EL (cell line): ENCODE measurements at places on chromosomes 5 and 9.

GRCh38 chr9:4798281-4799032 lies 5.7 kb downstream of the RCL1 start:
- DNase-seq, result no peak

DNA sequence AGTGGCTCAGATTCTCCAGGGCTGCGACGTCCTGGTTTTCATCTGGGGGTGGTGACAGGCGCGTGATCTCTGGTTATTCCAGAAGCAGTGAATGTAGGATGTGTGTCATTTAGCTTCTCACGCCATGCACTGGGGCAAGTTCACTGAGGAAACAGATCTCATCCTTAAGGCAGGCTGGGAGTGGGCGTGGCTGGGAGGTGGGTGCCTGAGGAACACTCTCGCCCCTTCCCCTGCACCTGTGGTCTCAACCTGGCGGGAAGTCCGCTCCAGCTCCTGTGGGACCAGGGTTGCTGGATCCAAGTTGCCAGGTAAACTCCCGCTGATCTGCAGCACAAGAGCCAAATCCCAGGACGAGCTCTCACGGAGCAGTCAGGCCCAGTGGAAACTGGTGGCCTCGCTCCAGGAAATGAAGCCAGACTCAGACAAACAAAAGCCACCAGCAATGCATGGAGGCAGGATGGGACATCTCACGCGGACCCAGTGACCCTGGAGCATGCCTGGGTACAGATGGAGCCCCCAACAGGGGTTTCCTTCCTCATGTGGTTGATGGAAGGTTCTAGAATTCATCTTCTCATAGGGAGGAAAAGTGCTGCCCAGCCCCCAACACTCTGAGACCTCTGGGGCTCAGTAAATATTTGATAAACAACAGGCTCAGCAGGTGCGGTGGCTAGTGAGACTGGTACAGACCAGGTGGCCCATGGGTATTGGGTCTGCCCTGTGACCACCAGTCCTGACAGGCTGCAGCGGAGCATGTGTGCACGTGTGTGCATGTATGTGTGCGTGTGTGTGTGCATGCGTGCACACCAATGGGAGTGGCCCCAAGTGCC lies 16.3 kb upstream of the SLC12A7 start:
- no peak for DNase-seq

DNA sequence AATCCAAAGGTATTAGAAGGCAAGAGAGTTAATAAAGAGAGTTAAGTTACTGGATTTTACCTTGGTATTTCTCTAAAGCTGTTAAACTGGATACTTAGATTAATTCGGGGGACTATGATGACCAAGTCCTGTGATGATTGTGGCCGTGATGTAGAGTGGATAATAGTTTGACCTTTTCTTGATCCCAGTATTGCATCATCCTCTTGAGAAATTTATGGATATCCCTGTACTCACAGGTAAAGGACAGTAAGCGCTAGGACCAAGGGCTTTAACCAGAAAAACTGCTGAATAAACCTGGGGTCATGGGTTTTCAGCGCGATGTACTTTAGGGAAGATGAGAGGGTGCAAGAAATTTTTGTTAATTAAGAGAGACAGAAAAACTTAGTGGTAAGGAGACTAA lies 8.3 kb downstream of the OR13C8 start:
- DNase-seq, result no peak

DNA sequence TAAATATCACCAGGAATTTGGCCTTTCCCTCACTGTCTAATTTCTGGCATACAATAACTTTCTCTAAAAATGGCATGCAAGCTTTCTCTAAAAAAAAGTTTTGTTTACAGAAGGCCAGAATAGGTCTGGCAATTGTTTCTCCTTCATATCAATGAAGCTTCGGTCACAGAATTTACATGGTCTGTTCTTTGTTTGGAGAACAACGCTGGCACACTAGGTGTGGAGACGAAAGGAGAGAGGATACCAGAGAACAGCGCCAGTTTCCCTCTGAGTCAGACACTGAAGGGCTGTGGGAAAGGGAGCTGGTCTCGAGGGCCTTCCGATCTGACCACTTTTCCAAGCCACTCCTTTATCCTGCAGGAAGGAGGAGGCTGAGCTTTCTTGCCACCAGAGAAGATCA lies 60.1 kb upstream of the ITGA1 start:
- DNase-seq, result peak; percentile 85

GRCh38 chr9:127437497-127438264 lies 13.5 kb downstream of the ZNF79 start:
- DNase-seq, result no peak

GRCh38 chr9:113222482-113222841 lies 1.1 kb downstream of the SLC31A1 start:
- peak; percentile 25 for DNase-seq

DNA sequence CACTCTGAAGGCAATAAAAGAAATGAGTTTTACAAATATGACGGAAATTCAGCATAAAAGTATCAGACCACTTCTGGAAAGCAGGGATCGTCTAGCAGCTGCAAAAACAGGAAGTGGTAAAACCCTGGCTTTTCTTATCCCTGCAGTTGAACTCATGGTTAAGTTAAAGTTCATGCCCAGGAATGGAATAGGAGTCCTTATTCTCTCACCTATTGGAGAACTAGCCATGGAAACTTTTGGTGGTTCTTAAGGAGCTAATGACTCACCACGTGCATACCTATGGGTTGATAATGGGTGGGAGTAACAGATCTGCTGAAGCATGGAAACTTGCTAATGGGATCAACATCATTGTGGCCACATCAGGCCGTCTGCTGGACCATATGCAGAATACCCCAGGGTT lies 93.5 kb upstream of the RGMB start:
- no peak for DNase-seq

- peak; percentile 59 for DNase-seq
These were observed 578.4 kb downstream of the CCDC171 start for GRCh38 chr9:16131264-16131663.

DNA sequence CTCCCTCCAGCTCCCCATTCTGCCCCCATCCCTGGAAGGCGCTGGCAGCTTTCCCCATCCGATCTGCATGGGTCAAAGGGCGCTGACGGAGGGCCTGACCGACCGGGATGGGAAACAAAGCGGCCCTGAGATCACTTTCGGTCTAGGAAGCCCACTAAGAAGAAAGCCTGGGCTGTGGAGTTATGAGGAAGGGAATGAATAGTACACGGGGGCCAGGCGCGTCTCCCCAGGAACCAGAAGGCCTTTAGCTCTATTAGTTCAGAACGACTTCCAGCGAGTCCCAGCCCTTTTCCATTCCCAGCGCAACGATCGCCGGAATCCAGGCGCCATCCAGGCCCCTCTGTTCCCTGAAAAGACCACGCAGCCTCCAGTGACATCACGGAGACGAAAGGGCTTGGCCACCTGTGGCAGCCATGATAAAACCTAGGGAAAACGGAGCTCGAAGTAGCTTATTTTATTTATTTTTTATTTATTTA lies 70.1 kb upstream of the CCDC180 start:
- no peak for DNase-seq

GRCh38 chr9:121298016-121298538 lies 30.1 kb downstream of the GSN start:
- DNase-seq, result no peak

DNA sequence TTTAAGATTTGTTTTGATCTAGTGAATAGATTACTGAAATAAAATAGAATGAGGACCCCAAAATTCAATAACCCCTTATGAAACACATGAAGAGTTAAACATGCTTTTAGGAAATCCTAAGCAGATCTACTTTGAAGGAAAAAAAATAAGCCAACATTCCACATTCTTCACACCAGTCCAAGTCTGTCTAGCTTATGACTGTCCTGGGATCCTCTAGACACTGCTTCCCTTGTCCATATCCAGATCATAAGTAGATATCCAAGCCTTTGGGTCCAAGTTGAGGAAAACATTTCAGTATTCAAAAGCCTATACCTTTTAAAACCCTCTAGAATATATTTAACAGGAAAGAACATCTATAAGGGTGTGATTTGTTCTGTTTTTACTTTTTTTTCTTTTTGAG lies 58.8 kb upstream of the MINAR2 start:
- DNase-seq, result no peak

DNA sequence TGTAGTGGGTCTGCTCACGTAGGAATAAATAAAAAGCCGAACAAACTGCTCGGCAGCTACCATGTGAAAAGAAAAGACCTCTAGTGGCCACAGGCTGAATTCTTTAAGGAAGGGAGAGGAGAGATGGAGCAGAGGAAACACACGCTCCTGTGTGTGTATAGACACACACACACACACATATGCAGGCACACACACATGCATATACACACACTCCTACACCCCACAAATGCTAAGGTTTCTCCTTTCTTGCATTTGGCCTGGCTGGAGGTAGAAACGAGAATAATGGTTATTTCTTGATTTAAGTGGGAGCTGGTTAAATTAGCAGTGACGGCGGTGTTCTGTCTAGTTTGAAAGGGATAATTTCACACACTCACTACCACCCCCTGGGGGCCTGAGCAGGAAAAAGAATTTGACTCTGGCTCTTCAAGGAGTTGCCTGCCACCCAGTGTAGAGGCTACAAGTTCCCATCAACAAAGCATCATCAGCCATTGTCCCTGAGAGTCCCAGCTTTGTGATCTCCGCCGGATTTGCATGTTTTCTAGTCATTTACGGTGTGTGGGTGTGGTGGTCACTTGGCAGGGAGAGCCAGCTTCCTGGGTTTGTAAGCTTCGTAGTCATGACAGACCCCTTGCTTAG lies at the start of gene INSYN2B:
INSYN2B (minus strand) TSS at position 78 of the 636 bp plus-strand sequence. CDS start 96,597 bp downstream, outside the sequence.
- peak; percentile 87 for DNase-seq
